ELF-1 (cell line): ENCODE measurements at places on chromosomes 7 and 10.

DNA sequence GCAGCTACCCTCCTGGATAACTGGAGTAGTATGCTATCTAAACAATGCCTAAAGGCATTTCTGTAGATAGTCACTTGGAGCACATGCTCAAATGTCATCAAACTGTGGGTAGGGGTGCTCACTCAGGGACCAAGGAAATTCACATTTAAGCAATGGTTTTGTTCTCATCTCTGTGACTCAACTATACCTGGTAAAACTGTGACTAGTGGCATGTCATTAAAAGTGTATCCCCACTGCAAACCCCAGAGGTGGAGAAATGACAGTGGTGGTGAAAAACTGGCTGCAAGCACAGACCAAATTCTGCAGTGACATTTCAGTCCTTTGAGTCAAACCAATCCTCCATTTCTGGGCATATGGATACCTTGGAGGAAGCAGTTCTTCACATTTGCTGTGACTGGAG, 134.2 kb upstream of the EFCAB10 start:
- no peak for DNase-seq

- peak; percentile 16 for DNase-seq
Observed at GRCh38 chr7:138924501-138925225, 56.5 kb downstream of the KIAA1549 start.

DNA sequence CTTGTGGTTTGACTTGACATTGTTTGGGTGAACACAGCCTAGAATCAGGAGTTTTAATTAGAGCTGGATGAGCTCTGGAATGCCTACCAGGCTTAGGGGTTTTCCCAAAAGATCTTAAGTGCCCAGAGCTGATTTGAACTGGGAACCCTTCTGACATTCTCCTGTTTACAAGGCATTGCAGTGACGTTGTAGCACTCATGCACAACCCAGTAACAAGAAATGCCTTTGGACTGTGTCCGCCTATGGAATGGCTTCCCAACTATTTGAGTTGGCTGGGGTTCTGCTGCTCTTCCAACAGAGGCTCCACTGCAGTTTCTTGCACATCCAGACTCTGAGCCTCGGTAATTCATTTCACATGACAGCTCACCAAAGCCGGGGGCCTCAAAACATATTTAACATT, 76.7 kb upstream of the MKX start:
- DNase-seq: no peak

GRCh38 chr10:123229927-123230630, 75.9 kb downstream of the BUB3 start:
- peak; percentile 23 for DNase-seq

DNA sequence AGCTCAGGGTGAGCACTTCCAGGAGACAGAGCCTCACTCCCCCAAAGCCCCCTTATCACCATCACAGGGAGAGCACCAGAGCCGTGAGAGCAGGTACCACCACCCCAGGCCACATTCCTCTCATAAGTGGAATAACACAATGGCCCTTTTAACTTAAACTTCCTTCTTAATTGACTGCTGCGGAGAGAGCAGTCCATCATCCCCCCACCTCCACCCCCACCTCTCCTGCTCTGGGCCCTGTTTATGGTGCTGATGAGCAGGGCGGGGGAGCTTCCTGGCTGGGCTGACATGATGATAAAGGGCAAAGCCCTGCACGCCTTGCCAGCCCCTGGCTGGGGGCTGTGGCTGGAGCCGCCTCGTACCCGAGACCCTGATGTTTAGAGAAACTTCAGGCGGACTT, 81.4 kb upstream of the PODXL start:
- DNase-seq: peak; percentile 95

- no peak for DNase-seq
Observed at GRCh38 chr10:3281941-3282673, 109.5 kb upstream of the PITRM1 start.
